ENCODE measurements at places on chromosomes 7 and 10.

GRCh38 chr10:3190817-3191216, 18.2 kb upstream of the PITRM1 start:
- no peak for DNase-seq

DNA sequence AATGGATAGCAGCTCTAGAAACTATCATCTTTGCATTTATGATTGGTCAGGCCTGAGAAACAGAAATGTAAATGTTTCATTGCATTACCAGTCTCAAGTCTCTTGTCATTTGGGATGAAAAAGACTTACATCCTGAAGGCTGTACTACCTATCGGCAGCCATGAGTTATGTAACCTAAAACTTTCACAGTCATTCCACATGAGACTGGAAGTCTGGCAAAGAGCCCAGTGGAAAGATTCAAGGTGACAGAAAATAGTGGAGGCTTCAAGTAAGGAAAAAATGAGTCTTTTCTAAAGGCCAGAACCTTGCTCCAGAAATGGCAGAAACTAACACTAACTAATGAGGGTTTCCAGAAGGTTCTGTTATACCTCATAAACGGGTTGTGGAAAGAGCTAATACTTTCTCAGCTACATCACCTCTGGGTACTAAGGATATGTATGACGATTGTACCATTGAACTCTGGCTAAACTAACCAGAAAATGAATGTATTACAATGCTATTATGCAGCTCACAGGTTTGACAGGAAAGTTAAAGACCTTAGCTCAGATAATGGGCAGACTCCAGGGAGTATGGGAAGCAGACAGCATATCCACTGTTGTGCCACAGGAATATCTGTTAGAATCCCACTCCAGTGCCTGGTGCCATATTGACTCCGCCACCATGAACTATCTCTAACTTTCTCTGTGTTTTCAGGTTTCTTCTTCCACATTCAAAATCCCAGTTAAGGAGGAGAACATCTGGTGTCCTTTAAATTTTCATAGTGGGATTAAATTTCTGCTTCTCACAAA, 41.7 kb upstream of the DYNC1I1 start:
- DNase-seq = no peak

DNA sequence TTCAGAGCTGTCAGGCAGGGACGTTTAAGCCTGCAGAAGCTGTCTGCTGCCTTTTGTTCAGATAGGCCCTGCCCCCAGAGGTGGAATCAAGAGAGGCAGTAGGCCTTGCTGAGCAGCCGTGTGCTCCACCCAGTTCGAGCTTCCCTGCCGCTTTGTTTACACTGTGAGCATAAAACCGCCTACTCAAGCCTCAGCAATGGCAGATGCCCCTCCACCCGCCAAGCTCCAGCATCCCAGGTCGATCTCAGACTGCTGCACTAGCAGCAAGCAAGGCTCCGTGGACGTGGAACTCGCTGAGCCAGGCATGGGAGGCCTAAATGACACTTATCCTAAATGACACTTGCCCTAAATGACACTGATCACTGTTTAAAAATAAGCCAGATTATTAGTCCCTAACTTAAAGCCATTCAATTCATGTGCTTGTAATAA, 6.8 kb upstream of the ASB15 start:
- no peak for DNase-seq

DNA sequence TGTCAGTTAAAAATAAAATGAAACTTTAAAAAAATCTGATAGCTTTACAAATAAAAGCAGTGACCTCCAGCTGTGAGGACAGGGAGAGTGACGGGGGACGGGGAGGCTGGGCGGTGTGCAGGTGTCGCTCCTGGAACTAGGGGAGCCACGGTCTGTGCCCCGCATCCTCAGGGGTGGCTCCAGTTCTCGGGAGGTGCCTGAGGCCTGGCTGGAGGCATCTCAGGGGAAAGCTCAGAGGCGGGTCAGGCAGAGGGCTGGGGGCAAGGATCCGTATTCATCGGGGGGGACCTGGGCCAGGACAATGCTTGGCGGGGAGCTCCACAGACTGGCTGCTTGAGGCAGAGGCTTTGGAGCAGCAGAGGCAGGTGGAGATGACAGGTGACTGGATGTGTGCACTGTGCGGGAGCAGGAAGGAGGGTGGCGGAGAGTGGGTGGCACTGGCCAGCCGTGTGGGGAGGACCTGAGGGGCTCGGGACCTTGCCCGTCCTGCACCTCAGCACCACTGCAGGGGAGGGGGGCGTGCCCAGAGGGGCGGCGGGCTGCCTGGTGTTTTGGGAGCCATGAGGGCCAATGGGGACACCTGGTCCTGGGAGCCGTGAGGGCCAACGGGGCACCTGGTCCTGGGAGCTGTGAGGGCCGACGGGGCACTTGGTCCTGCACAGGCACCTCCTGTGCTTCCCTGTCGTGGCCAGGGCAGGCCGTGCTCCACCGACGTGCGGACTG, 13.2 kb downstream of the PWWP2B start:
- DNase-seq = no peak

DNA sequence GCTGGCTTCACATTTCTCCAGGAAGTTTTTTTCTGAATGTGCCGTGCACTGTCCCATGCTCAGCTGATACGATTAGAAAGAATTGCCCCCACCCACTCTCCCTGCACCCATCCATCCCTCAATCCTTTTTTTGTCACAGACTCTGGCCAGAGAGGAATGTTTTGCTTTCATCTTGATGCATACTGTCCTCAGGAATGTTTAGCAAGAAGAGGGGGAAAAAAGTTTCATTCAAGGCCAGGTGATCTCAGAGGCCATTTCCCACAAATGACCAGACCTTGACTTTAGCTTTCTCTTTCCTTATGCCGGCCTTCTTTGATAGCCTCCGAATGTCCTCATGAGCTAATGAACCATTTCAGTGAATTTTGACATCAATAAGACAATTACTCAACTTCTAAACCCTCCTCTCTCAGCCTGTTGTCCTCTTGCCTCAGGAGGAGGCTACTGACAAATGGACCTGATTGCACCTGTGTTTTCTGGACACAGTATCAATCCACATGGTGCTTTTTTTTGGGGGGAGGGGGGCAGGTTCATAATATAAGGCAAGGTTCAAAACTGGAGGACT, 105.0 kb upstream of the KLF6 start:
- DNase-seq = no peak

Measured in NCI-H1930 (cell line).